ENCODE measurements at places on chromosomes 12 and 14.

DNA sequence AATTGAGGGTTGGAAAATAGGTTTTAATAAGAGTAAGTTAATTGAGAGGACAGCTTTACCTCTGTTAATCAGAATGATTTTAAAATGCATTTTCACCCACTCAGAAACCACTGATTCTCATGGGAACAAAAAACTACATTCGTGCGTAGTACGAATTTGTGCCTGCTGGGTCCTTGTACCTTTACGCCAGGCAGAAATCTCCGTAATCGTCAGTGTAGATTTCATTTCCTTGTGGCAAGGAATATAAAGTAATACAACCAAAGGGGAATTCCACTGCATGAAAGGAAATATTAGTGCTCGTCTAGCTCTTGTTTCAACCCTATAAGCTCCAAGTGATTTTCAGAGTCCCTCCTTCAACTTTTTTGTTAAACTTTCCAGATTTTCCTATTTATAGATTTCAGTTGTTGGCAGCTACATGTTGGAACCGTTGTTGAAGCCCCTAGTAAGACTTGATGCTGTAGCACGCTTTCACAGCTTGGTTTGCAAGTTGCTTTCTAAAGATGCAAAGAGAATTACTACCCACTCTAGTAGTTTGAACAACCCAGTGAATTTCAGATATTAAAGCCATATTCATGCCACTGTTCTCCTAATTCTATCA lies 90.6 kb downstream of the ETV6 start:
- no peak for DNase-seq

DNA sequence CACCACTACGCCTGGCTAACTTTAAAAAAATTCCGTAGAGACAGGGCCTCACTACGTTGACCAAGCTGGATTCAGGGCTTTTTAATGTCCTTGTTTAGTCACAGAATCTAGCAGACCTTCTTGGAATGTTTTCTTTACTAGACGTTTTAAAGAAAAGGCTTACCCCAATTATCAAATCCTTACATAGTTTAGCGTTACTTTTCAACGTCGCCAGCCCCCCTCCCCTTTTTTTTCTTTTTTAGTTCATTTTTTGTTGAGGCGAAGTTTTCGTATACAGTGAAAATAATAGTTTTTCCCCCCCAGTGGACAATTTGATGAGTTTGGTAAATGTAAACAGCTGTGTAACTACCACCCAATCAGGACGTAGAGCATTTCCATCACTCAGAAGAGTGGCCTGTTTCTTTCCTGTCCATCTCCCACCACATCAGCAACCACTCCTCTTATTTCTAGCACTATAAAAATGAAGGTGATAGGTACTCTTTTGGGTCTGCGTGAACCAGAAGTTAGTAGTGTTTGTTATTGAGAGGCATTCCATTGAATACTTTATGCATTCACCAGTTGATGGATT lies 753 bp upstream of the DLGAP5 start:
- no peak for DNase-seq

DNA sequence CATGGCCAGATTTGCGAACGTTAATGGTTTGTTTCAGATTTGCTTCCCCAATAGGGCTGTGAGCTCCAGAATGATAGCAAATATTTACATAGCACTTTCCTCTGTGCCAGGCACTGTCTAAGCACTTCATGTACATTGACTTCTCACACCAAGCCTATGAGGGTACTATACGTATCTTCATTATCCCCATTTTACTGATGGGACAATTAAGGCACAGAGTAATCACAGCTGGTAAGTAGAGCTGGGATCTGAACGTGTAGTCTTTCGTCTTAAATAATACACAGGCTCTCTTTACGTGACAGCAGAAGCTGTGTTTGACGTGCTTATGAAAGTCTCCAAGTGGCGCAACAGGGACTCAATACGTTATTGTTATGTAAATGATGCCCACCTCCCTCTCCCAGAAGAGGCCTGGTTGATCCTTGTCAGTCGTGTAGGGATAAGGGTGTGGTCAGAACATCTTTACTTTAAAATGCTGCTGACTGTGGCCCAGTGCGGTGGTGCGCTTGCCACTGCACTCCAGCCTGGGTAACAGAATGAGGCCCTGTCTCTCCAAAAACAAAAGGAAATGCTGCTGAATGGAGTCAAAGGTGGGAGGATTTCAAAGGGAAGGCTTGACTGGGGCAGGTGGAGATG lies 66.3 kb upstream of the TCL1B start:
- DNase-seq: no peak

DNA sequence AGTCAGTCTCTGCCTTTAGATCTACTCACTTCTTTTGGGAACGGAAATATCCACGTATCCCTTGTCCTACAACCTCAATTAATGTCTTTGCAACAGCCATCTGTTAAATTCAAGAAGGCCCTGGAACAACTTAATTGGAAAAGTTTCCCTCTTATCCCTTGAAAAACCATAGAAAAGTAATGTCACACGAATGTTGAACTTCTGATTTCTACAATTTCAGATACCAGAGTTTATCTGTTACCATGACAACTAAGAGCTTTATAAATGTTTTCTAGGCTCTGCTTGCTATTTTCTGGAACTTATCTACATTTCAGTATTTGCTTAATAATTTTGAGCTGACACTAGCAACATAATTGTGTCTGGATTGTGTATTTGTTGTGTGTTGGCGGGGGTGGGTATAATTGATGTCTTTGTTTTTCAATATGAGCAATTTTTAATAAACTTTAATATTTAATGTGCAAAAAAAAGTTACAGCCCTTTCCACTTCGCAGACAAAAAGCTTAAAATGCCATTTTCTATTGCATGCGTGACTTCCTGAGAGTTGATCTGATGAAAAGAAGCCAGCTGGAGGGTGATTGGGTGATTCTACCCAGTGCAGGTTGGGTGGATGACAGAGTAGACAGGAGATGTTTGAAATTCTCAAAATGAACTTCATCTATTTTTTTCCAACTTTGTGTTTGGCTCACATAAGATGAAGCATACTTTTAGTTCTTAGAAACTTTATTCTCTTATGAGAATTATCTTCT lies 11.8 kb upstream of the EDDM3A start:
- no peak for DNase-seq

GRCh38 chr14:66443785-66444184 lies 42.4 kb upstream of the CCDC196 start:
- DNase-seq: no peak

GRCh38 chr14:64554556-64554955 lies 4.8 kb downstream of the PPP1R36 start:
- DNase-seq: no peak

DNA sequence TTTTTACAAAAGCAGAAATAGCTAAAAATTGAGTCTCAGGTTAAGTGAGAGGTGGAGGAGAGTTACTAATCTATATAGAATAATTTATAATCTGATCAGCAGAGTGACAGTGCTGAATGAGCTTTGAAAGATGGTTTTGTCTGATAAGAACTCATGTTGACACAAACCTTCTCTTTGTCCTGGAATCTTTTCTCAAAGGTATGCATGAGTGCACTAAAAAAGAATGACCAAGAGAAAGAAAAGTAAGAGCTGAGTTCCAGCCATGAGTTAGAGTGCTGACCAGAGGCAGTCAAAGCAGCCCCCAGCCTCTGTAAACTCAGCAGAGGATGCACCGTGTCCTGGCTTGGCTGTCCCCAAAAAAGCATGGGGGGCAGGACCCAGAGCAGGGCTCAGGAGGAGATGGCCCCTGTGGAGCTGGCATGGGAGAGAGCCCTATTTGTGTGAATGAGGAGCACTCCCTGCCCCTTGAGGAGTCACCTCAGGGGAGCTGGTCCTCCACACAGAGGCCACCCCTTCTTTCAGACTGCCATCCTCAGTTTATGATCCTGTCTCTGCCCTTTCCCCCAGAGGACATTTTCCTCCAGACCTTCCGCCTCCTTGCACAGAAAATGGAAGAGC lies 129.8 kb downstream of the SEC23A start:
- DNase-seq: no peak

DNA sequence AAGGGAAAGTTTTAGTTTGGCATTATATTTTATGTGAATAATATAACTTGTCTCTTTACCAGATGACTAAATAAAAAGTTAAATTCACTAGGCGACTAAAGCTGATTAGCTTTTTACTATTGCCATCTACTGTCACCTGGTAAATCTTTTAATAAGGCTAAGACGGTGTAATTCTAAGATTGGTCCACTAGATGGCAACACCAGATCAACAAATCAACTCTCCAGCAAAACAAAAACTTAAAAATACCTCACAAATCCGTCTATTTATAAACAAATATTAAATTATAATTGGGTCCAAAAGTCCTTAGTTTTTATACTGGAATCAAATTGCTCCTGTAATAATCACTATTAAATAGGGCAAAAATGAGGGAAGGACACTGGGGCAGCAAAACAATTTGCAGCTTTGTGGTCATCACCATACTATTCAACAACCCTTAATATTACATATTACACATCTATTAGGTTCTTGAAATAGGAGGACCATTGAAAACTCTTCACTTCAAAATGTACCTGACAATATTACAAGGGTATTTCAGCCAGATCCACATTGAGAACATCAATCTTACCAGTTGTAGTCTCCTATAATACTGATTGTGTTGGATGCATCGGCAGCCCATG lies 47.9 kb downstream of the GALC start:
- DNase-seq: no peak

DNA sequence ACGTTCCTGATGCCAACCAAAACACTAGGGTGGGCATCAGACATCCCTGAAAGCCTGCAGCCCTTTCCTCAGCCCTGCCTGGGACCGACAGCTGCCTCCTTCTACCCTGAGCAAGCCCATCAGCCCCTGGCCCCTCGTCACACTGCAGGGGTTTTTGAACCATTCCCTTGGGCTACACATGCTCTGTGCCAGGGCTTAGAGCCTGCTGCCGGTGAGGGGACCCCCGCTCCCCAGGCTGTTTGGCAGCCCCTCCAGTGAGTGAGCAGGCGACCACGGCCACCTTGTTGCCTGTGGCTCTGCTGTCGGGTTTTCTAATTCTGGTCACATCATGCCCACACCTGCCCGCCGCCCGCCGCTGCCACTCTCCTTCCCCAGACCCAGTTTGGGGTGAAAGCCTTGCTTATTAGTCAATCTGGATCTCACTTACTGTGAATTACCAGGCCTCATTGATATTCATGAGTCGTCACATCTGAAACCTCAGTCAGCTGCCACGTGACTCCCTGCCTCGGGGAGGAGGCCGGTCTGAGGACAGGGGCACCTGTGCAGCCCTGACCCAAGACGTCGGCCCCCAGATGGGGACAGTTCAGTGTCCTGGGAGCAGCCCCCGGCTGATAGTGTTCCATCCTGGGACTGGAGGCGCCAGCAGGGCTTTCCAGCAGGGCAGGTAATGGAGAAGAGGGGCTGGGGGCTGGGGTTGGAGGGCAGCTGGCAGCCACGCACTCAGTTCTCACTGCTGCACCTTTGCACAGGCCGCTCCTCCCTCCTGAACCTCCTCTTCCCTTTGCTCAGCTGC lies 163.0 kb downstream of the RBM19 start:
- no peak for DNase-seq

GRCh38 chr14:100907240-100907639 lies 3.7 kb upstream of the RTL1 start:
- DNase-seq: no peak

GRCh38 chr14:21631084-21631483 lies 3.7 kb downstream of the OR10G2 start:
- no peak for DNase-seq

- no peak for DNase-seq
These were observed 193.1 kb upstream of the FLRT2 start for GRCh38 chr14:85336817-85337216.

DNA sequence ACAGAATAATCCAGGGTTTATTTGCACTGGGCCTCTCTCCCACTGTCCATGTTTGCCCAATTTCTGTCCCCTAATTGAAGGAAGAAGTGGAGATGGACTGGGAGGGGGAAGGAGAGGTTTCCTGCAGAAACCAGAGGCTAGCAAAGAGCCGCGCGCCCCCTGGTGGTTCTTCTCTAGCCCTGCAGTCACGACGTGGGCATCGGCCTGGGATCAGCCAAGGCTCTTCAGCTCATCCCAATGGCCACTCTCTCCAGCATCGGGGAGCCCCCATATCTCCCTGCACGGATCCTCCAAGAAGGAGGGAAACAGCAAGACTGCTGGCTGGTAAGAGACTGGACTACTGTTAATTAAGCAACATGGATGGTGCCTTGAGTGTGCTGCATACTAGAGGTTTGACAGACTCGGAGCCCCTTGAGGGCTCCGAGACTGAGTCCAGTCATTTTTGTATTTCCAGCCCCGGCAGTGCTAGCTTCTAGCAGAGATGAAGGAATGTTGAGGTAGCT lies 18.7 kb downstream of the ZBTB39 start:
- peak; percentile 45 for DNase-seq

GRCh38 chr12:89618113-89618862 lies 90.3 kb downstream of the ATP2B1 start:
- no peak for DNase-seq

GRCh38 chr12:14576896-14577295 lies 9.2 kb upstream of the PLBD1 start:
- DNase-seq: no peak

- no peak for DNase-seq
These were observed 21.4 kb downstream of the ZNF268 start for GRCh38 chr12:133202493-133203343.

- no peak for DNase-seq
These were observed 818.6 kb upstream of the MGAT4C start for GRCh38 chr12:87074781-87075180.

DNA sequence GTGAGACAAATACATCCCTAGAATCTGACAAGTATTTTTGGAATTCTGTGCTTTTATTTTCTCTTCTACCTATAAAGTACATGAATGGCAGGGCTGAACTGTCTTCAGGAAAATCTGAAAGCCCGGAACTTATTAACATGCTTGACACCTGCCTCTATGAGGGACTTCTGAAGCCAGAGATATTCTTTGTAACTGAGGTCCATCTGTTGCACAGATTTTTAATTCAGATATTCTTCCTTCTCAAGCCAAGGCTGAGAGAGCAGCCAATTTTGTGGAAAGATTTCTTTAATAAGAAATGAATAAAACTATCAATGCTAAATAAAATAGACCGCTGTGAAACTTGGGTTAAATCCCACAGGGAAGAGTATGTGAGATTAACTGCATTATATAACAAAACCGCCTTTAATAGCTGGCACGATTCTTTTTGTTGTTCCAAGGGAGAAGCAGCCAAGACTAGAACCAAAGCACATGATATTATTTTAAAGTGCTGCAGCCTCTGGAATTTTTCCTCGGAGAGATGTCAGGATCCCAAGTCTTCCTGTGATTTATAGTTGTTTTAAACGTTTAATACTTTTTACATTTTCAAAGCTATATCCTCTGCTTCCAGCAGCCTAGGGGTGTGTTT lies 148.9 kb downstream of the CRADD start:
- DNase-seq: no peak

GRCh38 chr14:68793734-68794129 lies 865 bp upstream of the ZFP36L1 start:
- DNase-seq: no peak

DNA sequence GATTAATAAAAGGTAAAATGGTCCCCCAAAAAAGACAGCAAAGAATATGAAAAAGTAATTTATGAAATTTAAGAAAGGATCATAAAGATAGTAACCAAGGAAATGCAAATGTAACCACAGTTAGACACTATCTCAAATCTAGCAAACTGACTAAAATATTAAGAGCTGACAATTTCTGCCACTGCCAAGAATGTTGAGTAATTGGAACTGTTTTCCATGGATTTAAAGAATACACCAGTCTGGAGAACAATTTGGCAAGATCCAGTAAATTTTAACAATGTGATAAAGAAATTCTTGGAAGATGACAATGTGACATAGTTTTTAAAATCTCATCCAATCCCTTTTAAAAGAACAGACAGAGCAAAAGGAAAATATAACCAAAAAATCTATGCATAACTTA lies 798.0 kb upstream of the MGAT4C start:
- no peak for DNase-seq

- no peak for DNase-seq
These were observed 58.5 kb downstream of the TMTC2 start for GRCh38 chr12:82745063-82745674.

- DNase-seq: no peak
These were observed 17.5 kb upstream of the ATF1 start for GRCh38 chr12:50746431-50746830.

Measured in effector memory CD4-positive, alpha-beta T cell (primary cell).